Adrenal gland (tissue), 19 donors: ENCODE measurements at places on chromosomes 3 and 15. TPM values are rescaled to one million over a fixed set of nuclear protein-coding genes. Genes with fewer than 3 reads are reported as not detected.

Gene DNAJC19
- polyA plus RNA-seq = 57.6 TPM

Gene ACP3
- 0.48 TPM for polyA plus RNA-seq

Gene GOLGB1
- 60.9 TPM for polyA plus RNA-seq

Gene FOXB1
- polyA plus RNA-seq = not detected

Gene SAMMSON
- polyA plus RNA-seq = not detected

Gene ONECUT1
- polyA plus RNA-seq = not detected

Gene SKOR1
- not detected for polyA plus RNA-seq

Gene P3H2
- polyA plus RNA-seq = 22.8 TPM

Gene TYRO3
- 19.0 TPM for polyA plus RNA-seq

Gene CKMT1A
- 3.5 TPM for polyA plus RNA-seq
